ENCODE measurements at places on chromosomes 11 and 22. TPM values are rescaled to one million over a fixed set of nuclear protein-coding genes. Genes with fewer than 3 reads are reported as not detected.

The MRGPRX3 gene
- polyA plus RNA-seq = 0.12 TPM

The KIRREL3 gene
- 0.05 TPM for polyA plus RNA-seq

The APOBEC3F gene
- 5.2 TPM for polyA plus RNA-seq

The OR52I2 gene
- not detected for polyA plus RNA-seq

The SMDT1 gene
- polyA plus RNA-seq = 111 TPM

The INS gene
- 1.4 TPM for polyA plus RNA-seq

The HEPHL1 gene
- polyA plus RNA-seq = 1.5 TPM

The ZNRF3 gene
- 2.8 TPM for polyA plus RNA-seq

The BRSK2 gene
- polyA plus RNA-seq = 0.90 TPM

The DLG2 gene
- polyA plus RNA-seq = 2.6 TPM

The HEPACAM gene
- 0.02 TPM for polyA plus RNA-seq

The CASP1 gene
- polyA plus RNA-seq = 16.7 TPM

Data from esophagus (tissue), 2 donors.